ENCODE measurements at places on chromosomes 6 and 20. TPM values are rescaled to one million over a fixed set of nuclear protein-coding genes. Genes with fewer than 3 reads are reported as not detected.

The TULP1 gene
- 1.6 TPM for total RNA-seq

The DEFB124 gene
- total RNA-seq = not detected

The CPXM1 gene
- 18.2 TPM for total RNA-seq

- no peaks in the 10 kb centered on the region for H3K36me3 ChIP-seq
- H3K4me3 ChIP-seq = no peak overlapping the region
- H3K27ac ChIP-seq = no peak overlapping the region
- DNase-seq = no peak
- no peaks in the 10 kb centered on the region for H3K27me3 ChIP-seq
Observed at GRCh38 chr20:21767739-21768223, 62.3 kb downstream of the PAX1 start.

- no peak overlapping the region for H3K4me3 ChIP-seq
- H3K27me3 ChIP-seq = no peaks in the 10 kb centered on the region
- no peaks in the 10 kb centered on the region for H3K4me1 ChIP-seq
- DNase-seq = no peak
Observed at GRCh38 chr6:108531332-108531731, 29.4 kb upstream of the FOXO3 start.

- no peaks in the 10 kb centered on the region for H3K36me3 ChIP-seq
- no peaks in the 10 kb centered on the region for H3K4me1 ChIP-seq
- no peak for DNase-seq
Observed at GRCh38 chr20:63345328-63346100, 15.6 kb downstream of the CHRNA4 start.

All from uterus (tissue), 4 donors.